ENCODE measurements at places on chromosomes 1 and 21. TPM values are rescaled to one million over a fixed set of nuclear protein-coding genes. Genes with fewer than 3 reads are reported as not detected.

DNA sequence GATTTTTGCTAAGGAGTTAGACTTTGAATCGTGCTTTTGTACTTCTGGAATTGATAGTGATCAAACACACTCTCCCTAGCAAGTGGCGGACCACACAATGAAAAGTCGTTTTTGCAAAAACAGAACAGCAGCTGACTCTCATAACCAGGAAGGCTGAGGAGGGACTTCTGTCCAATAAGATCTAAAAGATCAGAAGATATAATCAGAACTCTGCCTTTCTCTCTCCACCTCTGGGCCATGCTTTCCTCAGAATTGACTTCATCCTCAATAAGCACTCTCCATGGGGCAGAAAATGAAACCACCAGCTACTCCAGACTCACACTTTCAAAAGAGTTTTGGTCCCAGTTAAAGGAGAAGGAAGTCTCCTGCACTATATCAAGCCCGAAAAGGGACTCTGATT, 55.3 kb upstream of the SAMD13 start:
- no peak for DNase-seq
- peaks cover 24% of the 10 kb centered on the region for H3K4me1 ChIP-seq
- H3K27me3 ChIP-seq: no peaks in the 10 kb centered on the region

- no peaks in the 10 kb centered on the region for H3K27me3 ChIP-seq
- H3K4me1 ChIP-seq: peaks cover 28% of the 10 kb centered on the region
- no peak overlapping the region for H3K27ac ChIP-seq
Measured at GRCh38 chr21:36183144-36183795, 26.6 kb downstream of the DOP1B start.

DNA sequence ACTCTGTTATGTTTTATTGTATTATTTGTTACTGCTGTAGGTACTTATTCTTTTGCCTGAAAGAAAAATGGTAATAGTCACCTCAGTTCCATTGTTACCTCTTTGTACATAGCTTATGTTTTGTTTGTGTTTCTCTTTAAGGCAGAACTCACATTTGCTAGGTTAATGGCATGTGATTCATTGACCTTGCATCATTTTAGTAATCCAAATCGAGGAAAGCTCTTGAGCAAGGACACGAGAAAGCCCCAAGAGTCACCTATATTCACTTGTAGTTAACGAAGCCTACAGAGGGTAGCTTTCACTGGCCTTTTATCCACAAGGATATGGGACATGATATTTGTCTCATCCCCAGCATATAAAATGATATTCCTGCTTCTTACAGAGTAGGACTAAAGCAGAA, 1765.2 kb downstream of the NCAM2 start:
- H3K36me3 ChIP-seq: no peaks in the 10 kb centered on the region
- H3K27me3 ChIP-seq: no peaks in the 10 kb centered on the region
- DNase-seq: no peak
- no peak overlapping the region for H3K4me3 ChIP-seq

DNA sequence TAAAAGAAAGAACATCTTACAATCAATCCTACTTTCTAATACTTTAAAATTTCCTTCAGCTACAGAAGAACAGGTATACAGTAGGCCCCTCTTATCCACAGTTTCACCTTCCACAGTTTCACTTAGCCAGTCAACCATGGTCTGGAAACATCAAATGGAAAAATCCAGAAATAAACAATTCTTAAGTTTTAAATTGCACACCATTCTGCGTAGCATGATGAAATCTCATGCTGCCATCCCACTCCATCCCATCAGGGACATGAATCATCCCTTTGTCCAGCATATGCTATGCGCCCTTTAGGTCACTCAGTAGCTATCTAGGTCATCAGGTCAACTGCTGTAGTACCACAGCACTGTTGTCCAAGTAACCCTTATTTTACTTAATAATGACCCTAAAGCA, 67.7 kb downstream of the HSF2BP start:
- peaks cover 44% of the 10 kb centered on the region for H3K4me1 ChIP-seq
- H3K4me3 ChIP-seq: no peak overlapping the region
- H3K27me3 ChIP-seq: no peaks in the 10 kb centered on the region
- no peak for DNase-seq
- H3K36me3 ChIP-seq: no peaks in the 10 kb centered on the region

The S100A8 gene
- not detected for total RNA-seq

GRCh38 chr1:116907351-116907750, 2.4 kb upstream of the PTGFRN start:
- peak overlapping the region; percentile 56 for H3K27ac ChIP-seq
- peaks cover 41% of the 10 kb centered on the region for H3K4me1 ChIP-seq
- H3K36me3 ChIP-seq: no peaks in the 10 kb centered on the region

- H3K27ac ChIP-seq: no peak overlapping the region
- H3K4me3 ChIP-seq: no peak overlapping the region
- DNase-seq: no peak
Measured at GRCh38 chr1:90200646-90201205, 205.8 kb downstream of the ZNF326 start.

DNA sequence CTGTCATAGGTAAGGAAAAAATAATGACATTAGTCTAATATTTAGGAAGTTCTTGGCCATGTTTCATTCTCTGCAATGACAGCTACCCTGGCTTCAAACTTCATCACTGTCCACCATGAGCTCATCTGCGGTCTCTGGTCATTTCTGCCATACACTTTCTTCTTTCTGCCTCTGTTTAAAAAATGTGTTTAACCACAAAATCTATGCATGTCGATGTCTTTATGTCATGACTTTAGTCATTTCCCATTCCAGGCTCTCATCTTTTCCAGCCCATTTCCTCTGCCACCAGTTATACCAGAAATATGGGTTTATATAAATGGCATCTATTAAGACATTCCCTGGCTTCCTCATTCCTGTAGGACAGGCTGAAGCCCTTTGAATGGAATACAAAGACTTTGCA, 68.5 kb upstream of the DUSP10 start:
- H3K4me3 ChIP-seq: no peak overlapping the region
- peak; percentile 60 for DNase-seq
- H3K4me1 ChIP-seq: peaks cover 63% of the 10 kb centered on the region
- H3K27me3 ChIP-seq: no peaks in the 10 kb centered on the region

The SPRR2E gene
- total RNA-seq: not detected

- H3K4me1 ChIP-seq: no peaks in the 10 kb centered on the region
- H3K27ac ChIP-seq: no peak overlapping the region
- H3K4me3 ChIP-seq: no peak overlapping the region
Measured at GRCh38 chr1:19101244-19101643, 108.8 kb downstream of the UBR4 start.

DNA sequence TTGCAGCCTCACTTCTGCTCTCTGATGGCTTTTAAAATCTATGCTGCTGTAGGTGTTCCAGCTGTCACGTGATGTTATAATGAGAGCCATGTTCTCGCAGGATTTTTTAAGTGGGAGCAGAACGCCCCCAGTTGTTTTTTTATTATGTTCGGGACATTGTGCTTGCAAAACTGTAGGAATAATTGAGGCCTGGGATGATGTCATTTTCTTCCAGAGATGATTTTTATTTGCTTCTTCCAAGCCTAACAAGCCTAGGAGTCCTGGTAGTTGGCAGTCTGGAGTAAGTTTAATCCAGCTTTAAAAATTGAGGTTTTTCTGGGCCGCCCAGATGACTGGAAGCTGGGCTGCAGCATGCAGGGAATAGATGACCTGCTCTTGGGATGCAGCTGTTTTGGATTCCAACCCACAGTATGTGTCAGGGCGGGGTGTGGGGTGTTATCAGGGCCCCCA, 34.6 kb upstream of the CHIT1 start:
- no peak overlapping the region for H3K27ac ChIP-seq
- H3K27me3 ChIP-seq: peaks cover 27% of the 10 kb centered on the region
- no peaks in the 10 kb centered on the region for H3K4me1 ChIP-seq
- H3K36me3 ChIP-seq: no peaks in the 10 kb centered on the region
- DNase-seq: no peak
- H3K4me3 ChIP-seq: no peak overlapping the region

DNA sequence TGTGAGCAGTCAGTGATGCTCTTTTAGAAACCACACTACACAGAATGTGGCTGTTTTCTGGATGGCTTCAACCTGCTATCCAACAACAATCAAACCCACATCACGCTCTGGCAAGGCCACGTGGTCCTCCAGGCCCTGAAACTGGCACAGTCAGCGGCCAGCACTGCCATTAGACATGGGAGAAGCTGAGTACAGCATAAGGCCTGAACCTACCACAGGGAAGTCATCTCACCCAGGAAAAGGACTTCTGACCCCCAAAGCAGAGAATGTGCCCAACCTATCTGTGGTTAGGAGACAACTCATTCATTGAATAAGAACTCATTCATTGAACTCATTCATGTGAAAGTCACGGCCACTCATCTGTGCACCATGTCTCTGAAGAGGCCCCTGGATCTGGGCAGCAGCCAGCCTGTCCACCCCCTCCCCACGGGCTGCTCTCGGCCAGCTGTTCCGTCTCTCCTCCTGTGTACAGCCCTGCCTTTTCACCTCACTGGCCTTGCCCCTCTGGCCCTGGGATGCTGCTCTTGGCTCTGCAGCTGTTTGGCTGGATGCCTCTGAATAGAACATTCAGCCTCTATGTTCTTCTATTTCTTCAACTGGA, 41.1 kb downstream of the C1orf198 start:
- H3K4me3 ChIP-seq: no peak overlapping the region
- peaks cover 42% of the 10 kb centered on the region for H3K4me1 ChIP-seq
- H3K27me3 ChIP-seq: no peaks in the 10 kb centered on the region
- no peaks in the 10 kb centered on the region for H3K36me3 ChIP-seq

The ESPN gene
- 18.6 TPM for total RNA-seq

The SLC25A44 gene
- 20.2 TPM for total RNA-seq

The FCGR3A gene
- not detected for total RNA-seq

DNA sequence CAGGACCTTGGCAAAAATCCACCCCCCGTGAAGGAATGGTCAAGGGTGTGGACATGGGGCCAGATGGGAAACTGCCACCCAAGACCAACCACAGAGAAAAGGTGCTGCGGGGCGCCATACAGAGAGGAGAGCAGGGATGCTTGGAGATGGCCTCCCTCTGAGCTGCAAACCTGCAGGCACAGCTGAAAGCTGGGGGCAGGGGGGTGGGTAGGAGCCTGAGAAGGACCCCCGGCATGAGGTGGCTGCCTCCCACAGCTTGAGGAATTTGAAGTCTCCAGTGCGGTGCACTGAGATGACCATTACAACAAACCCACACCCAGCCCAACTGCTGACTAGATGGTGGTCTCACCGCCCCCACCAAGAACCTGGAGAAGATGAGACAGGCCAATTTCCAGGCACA, 84.8 kb downstream of the WDR4 start:
- no peaks in the 10 kb centered on the region for H3K27me3 ChIP-seq
- no peak overlapping the region for H3K27ac ChIP-seq
- no peaks in the 10 kb centered on the region for H3K36me3 ChIP-seq
- peaks cover 25% of the 10 kb centered on the region for H3K4me1 ChIP-seq

The MLLT11 gene
- 15.0 TPM for total RNA-seq

DNA sequence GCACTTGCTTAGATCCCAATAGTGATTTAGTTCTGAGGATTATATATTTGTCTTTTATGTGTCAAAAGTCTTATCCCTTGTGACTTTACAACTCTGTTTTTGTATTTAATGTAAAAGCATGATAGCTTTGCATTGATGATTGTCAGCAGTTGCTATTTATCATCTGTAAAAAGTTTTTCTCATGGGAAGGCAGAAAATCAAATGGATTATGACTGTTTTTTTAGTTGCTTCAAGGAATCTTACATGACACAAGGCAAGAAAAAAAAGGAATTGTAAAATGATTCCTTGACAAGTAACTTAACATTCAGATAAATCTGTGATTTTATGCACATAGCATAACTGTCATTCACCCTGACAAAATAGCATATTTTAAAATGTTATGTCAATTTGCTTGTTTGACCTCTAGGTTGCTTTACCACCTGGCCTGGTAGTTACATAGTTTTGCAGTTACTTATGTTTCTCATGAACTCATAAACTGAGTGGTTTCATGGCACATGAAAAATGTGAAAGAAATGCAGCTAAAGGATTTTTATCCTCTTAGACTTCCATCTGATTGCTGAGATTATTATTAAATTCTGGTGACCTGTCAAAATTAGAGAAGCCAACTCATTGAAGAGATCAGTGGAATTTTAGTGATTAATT, 622.6 kb downstream of the ADGRL2 start:
- H3K4me3 ChIP-seq: no peak overlapping the region
- no peaks in the 10 kb centered on the region for H3K36me3 ChIP-seq
- DNase-seq: no peak
- no peak overlapping the region for H3K27ac ChIP-seq
- no peaks in the 10 kb centered on the region for H3K4me1 ChIP-seq

GRCh38 chr1:56508523-56508983, 70.8 kb downstream of the PLPP3 start:
- peak; percentile 46 for DNase-seq
- H3K4me3 ChIP-seq: no peak overlapping the region
- 0 out of 2 replicates have a peak overlapping the region, but pooled peaks have one; percentile 15 for H3K27ac ChIP-seq
- peaks cover 9% of the 10 kb centered on the region for H3K4me1 ChIP-seq
- no peaks in the 10 kb centered on the region for H3K27me3 ChIP-seq

DNA sequence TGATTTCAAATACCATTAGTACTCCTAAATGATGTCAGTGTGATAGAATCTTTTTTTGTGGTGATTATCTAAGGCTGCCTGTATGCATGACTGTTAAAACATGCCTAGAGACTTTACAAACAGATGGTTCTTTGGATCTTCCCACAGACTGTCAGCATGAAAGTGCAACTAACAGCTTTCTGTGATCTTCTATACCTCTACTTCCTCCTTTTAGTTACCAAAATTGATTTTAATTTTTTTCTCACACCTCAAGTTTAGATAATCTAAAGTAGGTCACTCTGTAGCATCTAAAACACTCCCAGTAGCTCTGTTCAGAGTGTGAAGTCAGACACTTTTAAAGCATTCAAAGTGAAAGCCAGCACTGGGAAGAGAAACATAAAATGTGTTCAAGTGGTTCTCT, 534.5 kb downstream of the PTPRC start:
- H3K4me3 ChIP-seq: no peak overlapping the region
- H3K27me3 ChIP-seq: no peaks in the 10 kb centered on the region
- H3K36me3 ChIP-seq: no peaks in the 10 kb centered on the region
- no peak overlapping the region for H3K27ac ChIP-seq

The CASQ1 gene
- total RNA-seq: not detected

DNA sequence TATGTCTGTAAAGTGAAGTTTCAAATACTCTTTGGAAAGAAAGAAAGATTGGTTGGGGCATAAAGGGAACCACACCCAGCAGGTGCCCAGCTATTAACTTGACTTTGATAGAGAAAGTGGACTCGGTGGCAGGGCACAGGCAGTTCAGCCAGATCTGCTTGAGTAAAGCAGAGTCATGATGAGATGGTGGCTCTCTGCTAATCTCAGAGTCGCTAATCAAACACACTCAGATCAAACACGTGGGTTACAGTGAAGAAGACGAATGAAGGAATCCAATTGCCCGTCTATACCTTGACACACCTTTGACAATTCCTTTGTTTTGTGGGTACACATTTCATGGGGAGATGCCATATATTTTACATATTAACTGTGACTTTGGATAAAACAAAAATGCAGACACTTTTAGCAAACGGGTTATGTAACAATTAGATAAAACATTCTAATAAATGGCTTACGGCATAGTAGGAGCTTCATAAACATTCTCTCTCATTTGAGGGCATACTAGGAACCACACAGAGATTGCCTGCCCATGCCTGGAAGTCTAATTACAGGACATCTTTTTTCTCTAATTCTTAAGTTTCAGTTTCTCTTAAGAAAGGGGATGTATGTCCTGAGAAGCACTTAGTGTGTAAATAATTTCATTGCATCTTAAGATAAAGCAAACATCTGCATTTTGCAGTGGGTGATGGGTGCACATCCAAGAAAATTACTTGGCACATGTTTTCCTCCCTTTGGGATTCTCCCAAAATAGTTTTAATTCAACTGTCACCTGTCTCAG, 7.2 kb downstream of the CBR1 start:
- no peak for DNase-seq
- H3K27ac ChIP-seq: no peak overlapping the region
- H3K4me1 ChIP-seq: no peaks in the 10 kb centered on the region
